ENCODE measurements at places on chromosomes 6 and 20. TPM values are rescaled to one million over a fixed set of nuclear protein-coding genes. Genes with fewer than 3 reads are reported as not detected.

SLC26A8 gene
- not detected for total RNA-seq

CST7 gene
- not detected for total RNA-seq

CYP21A2 gene
- total RNA-seq, result not detected

HLA-G gene
- total RNA-seq, result 1.7 TPM

IMPG1 gene
- 0.30 TPM for total RNA-seq

SLC32A1 gene
- total RNA-seq, result not detected

EYS gene
- 0.10 TPM for total RNA-seq

POU5F1 gene
- 11.3 TPM for total RNA-seq

RGL2 gene
- 34.5 TPM for total RNA-seq

RALGAPA2 gene
- total RNA-seq, result 47.5 TPM

FABP7 gene
- not detected for total RNA-seq

PLCG1 gene
- total RNA-seq, result 134 TPM

SALL4 gene
- 0.15 TPM for total RNA-seq

RPRD1B gene
- total RNA-seq, result 10.1 TPM

MOG gene
- not detected for total RNA-seq

MYL9 gene
- 3.5 TPM for total RNA-seq

ZC2HC1B gene
- not detected for total RNA-seq

VGLL2 gene
- total RNA-seq, result 0.17 TPM

PPP1R14C gene
- 17.0 TPM for total RNA-seq

ACOT8 gene
- 35.7 TPM for total RNA-seq

EDN1 gene
- 77.8 TPM for total RNA-seq

DLK2 gene
- total RNA-seq, result 1.3 TPM

PSORS1C2 gene
- not detected for total RNA-seq

CGA gene
- not detected for total RNA-seq

RIPOR2 gene
- 1.0 TPM for total RNA-seq

OOEP gene
- total RNA-seq, result not detected

BHLHE23 gene
- total RNA-seq, result not detected

MKKS gene
- total RNA-seq, result 7.6 TPM

KCNB1 gene
- total RNA-seq, result under 0.01 TPM

BPIFA1 gene
- total RNA-seq, result not detected

SNAP91 gene
- total RNA-seq, result 0.10 TPM

Data from renal cortical epithelial cell (primary cell).